ENCODE measurements at places on chromosomes 4 and X.

DNA sequence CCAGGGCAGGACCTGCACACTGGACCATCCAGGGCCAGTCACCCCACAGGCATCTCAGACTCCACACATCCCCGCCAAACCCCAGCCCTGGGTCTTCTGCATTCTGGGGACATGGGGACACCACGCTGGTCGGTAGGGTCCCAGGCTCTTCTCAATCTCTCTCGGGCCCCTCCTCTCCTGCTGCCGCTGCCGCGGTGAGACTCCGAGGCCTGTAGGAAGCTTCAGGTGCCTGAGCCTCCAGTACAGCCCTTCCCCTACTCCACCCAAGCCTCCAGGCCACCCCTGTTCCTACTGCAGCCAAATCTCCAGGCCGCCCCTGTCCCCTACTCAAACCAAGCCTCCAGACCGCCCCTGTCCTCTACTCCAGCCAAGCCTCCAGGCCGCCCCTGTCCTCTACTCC lies 5.5 kb upstream of the ASMT start:
- no peak for DNase-seq

DNA sequence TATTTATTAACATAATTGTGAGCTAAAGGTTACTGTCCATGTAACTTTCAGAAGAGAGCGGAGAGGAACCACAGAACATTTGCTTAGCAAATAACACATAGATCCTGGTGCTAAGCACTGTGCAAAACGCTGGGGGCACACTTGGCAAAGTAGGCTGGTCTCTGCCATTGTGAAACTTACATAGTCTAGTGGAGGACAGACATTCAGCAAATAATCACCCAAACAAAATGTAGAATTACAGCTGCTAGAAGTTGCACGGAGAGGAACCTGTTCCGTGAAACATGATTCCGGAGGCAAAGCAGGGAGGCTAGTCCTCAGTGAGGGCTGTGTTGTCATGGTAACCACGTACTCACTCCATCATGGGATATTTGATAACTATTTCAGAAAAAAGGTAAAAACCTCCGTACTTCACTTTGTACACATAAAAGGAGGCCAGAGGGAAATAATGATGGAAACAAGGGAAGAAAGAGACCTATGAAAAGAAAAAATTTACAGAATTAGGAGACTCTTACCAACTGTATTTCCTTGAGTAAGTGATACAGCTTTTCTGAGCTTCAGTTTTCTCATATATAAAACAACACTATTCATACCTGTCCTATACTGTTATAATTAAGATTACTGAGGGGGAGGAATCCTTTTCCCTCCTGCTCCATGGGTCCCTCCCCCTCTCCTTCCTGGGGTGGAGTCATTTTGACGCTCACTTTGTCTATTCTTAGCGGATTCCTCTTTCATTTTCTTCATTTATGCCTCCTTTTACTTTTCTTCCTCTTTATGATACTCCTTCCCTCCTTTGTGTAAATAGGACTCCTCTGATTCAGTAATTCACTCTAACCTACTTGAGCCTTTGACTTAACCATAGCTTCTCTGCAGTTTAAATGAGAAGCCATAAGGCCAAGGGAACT lies 825 bp upstream of the RASGEF1B start:
- DNase-seq: peak; percentile 59

DNA sequence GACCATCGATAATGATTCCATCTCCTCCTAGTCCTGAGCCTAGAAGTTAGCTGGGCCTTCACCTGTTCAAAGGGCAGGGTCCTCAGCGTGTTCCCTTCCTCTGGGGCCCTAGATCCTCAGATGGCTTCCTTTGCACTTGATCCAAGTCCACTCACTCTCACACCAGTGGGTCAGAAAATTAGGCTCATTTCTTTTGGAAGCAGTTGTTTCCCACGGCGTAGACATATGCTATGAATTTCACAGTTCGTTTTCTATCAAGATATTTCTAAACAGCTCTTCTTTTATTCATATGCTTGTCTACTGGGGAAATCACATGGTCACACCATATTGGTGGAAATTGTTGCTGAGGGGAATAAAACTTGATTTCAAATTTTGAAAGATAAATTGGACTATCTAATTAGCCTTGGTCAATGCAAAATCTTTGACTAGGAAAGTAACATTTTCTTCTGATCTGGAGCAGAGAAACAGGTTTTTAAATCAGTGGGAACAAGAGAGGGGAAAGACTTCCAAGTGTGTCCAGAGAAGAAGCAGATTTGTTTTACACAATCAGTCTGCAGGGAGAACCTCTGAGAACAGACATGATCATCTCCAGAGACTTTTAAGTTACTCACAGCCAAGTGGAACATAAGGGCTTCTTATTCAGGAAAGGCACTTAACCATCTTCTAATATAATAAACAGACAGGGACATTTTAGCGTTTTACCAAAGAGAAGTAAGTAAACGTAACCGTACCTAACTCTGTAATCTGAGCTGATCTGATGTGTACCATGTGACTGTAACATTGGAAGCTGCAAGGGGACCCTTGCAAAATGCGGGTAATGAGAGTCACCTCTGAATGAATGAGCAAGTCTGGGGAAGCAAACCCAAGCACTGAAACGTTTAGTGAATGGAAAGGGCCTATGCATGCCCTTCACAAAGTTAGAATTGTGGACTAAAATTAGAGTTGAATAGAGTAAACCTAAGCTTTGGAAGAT lies 455.7 kb upstream of the FAT1 start:
- DNase-seq: no peak

- no peak for DNase-seq
Observed at GRCh38 chrX:21438792-21439191, 64.6 kb downstream of the CNKSR2 start.

GRCh38 chrX:109672239-109672638 lies 47.3 kb upstream of the KCNE5 start:
- DNase-seq: no peak

DNA sequence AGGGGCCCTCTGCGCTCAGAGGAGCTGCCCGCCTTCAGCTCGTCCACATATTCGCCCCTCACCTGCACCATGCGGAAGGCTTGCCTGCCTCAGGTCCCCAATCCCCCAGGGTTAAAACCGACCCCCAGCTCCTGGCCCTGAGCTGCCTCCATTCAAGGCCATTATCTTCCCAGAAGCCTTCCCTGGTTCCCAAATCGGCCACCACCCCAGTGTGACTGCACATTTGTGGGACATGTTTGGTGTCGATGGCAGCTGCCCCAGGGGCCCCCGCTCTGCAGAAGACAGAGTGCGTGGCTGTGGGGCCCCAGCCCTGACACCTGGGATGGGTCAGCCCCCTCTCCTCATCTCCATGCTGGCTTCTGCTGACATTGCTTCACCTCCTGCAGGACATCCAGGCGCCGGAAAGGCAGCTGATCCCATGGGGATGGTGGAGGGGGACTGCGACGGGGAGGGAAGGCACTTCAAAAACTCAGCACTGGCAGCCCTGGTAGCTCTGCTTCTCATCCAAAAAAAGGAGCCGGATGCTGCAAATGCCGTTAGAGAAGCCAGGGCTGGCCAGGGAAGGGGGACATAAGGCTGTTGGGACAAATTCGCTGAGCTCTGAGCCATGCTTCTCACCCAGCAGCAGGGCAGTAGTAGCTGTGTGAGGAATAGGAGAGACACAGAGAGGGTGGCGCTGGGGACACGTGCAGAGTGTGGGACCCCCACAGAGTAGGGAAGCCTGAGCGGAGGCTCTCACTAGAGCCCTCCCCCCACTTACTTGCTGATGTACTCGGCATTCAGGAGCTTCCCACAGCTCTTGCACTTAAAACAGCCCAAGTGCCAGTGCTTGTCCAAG lies 78.5 kb downstream of the ABLIM2 start:
- no peak for DNase-seq

DNA sequence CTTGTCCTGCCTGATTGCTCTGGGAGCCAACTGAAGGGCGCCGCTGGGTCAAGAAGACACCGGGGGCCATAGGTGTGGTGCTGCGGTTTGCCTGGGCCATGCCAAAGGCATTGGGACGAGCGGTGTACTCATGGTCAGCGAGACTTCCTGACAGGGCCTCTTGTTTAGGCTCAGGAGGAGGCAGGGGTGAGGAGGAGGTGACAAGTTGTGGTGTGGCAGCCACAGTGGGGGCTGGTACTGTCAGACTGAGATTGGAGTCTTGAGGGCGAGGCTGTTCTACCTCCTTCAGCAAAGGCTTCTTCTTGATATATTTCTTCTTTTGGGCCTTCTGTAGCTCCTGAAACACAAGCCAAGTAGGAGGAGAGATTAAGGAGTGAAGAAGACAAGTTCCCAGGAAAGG lies 104.1 kb downstream of the PHF8 start:
- no peak for DNase-seq

GRCh38 chr4:145320294-145320693 lies 139.9 kb upstream of the OTUD4 start:
- DNase-seq: no peak

GRCh38 chr4:530017-530781 lies 31.2 kb downstream of the PIGG start:
- no peak for DNase-seq

- no peak for DNase-seq
Observed at GRCh38 chr4:122762520-122762919, 30.0 kb downstream of the BBS12 start.

DNA sequence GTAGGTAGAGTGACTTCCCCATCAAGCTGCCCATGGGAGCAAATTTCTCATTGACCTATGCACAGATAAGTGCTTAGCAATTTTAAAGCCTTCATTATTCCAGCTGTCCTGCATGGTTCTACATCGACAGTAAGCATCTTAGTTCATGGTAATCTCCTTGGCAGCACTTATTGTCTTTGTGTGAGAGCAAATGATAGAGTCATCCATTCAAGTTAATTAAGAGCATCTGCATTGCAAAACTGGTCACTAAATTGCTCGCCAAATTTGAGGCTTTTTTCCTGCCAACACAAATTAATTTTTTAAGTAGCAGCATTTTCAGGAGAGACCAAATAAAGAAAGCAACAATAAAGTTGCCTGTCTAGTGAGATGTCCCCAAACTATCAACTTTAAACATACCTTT lies 76.7 kb downstream of the SH3BGRL start:
- no peak for DNase-seq

DNA sequence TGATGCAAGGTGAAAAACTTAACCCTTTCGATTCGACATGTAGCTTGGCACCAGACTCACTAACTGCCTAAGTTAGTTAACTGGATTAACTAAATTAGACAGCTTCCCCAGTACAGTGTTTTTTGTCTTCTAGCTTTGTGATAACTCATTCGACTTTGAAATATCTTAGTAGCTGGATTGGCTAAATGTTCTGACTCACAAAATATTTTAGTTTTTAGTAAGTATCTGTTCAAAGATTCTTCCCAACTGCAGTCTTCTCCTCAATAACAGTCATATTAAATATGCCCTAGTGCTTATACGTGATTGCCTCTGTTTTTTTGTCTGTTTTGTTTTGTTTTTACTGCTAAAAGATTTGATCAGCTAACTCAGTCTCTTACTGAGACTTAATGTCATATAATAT lies 102.9 kb downstream of the KCNIP4 start:
- DNase-seq: no peak

DNA sequence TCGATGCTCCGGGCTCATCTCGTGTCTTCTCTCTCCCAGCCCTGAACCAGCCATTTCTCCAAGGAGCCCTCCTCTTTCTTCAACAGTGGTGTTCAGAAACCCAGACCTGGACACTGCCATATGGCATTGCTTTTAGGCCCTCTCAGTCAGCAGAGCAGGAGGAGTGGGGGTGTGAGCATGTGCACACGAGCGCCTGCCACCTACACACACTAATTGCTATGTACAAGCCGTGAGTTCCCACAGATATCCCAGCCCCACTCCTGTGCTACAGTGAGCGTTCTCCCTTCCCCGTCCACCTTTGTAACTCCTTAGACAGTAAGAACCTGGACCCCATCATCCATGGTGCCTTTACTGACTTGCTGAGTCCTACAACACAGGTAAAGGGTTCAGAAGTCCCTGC lies 53.8 kb downstream of the TNIP2 start:
- DNase-seq: no peak

- no peak for DNase-seq
Observed at GRCh38 chr4:88765729-88766128, 68.1 kb upstream of the NAP1L5 start.

DNA sequence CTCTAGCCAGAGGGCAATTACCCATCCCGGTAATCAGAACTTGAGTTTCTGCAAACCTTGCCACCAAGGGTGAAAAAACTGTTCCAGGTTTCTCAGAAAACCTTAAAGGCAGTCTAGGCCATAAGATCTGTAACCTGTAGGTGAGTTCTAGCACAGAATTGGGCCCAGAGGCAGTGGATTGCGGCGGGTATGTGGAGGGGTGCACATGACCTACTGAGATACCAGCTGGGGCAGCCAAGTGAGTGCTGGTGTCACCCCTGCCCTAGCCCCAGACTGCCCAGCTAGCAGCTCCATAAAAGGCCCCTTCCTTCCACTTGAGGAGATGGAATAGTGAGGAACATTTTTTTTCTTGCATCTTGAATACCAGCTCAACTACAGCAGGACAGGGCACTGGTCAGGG lies 176.7 kb downstream of the SMARCA1 start:
- DNase-seq: no peak

DNA sequence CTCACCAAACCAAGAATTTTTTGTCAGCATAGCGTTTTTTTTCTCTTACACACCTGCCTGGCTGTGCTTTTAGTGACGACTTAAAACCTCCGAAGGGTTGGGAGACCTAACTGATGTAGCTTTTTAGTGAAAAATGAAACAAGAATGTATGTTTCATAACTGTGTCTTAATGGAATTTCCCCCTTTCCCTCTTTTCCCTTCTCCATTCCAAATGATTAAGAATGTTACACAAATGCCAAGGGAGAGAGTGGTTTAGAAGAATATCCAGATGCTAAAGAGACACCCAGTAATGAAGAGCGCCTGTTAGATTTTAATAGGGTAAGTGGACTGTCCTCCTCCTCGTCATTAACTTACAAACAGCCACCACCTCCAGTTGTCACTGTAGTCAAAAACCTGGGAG lies 33.2 kb upstream of the TBC1D14 start:
- no peak for DNase-seq

DNA sequence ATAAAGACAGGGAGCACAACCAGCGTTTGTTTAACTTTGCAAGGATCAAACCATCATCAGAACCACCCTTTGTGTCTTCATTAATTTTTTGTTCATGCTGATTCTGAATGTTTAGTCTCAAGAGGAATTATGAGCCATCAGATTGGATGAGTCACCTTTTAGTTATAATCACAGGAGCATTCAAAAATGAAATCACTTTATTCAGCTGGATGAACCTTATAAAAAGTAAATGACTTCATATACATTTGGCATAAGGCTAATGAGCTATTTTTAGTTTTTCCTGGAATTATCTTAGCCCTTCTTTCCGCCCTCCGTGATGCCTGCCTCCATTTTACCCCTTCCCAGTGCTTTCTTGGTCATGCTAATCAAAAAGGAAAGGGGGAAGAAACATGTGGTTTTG lies 103.6 kb downstream of the SORBS2 start:
- no peak for DNase-seq

GRCh38 chr4:146401274-146401673 lies 120.5 kb downstream of the SLC10A7 start:
- DNase-seq: no peak

- peak; percentile 59 for DNase-seq
Observed at GRCh38 chrX:103704863-103705262, 5.8 kb upstream of the TMEM31 start.

All from head of caudate nucleus (tissue), 42 donors.